Esophagus squamous epithelium (tissue), 5 donors: ENCODE measurements at places on chromosomes 1 and 21.

DNA sequence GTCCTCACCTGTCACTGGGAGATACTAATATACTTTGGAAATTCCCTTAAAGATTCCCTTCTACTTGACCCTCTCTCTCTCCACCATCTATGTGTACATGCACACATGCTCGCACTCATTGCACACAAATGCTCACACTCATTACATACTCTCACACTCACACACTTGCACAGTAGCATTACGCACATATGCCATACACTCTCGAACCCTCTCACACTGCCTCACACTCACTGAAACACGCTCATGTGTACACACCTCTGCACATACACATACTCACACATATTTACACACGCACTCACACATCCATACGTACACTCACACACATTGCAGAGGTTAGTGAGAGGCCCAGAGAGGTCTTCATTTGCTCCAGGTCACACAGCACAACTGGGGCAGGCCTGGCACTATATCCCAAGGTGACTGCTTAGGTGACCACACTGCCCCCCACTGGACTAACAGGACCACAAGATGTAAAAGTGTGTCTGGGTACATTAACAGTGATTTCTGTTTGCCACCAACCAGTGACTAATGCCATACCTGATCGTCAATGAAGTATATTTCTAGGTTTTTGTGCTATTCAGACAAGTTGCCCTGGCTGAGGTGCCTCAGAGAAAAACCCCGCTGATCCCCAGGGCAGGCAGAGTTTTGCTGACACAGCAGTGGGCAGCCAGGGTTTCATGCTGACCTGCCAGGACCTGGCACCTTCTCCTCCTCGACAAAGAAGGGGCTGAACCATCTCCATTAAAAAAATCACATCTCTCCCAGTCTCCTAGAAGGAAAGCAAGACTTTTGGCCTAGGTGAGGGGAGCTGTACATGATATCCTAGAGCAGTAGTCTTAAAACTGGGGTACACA lies 28.5 kb upstream of the CAMK1G start:
- no peak for DNase-seq

DNA sequence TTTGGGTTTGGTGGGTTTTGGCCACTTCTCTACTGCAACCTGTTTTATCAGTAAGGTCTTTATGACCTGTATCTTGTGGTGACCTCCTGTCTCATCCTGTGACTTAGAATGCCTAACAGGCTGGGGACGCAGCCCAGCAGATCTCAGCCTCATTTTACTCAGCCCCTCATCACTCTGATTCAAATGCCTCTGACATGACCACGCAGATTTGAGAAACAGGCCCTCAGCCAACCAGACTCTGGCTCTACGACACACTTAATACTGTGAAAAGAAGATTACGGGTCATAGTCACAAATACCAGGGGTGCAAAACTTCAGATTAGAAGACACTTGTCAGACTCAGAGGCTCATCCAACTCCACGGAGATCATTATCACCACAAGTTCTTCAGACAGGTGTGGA lies 28.3 kb upstream of the KIF26B start:
- DNase-seq = no peak

GRCh38 chr1:183859831-183860230 lies 54.9 kb downstream of the RGL1 start:
- no peak for DNase-seq

DNA sequence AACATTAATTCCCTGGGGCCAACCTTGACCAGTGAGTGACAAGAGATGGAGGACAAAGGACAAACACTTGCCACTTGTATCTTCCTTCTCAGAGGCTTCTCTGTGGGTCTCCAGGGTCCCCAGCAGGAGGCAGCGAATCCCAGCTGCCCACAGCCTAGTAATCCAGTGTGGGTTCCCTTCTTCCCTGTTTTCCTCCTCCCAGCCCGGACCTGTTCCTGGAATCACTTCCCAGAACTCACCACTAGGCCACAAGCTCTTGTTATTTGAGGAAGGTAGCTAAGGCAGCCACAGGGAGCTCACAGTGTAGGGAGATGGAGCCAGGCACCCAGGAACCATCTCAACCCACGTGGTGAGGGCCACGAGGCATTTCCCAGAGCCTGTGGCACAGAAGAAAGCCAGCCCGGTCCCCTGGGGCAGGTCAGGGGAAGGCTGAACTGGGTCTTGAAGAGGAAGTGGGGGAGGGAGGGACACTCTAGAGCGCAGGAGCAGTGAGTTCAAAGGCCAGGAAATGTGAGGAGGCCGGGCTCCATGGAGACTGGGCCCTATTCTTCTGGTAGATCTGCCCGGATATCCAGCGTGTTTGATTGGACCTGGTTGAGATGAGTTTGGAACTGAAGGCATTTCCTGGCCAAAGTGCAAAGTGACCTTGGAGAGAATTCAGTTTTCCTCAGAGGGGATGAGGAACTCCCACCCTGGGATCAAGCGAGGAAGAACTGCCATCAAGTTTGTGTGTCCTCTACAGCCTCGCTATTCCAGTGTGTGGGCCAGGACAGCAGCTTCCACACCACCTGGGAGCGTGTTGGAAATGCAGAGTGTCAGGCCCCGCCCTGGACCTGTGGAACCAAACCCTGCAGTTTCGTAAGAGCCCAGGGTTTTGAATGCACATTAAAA lies 20.3 kb upstream of the C2CD2 start:
- DNase-seq = no peak

- no peak for DNase-seq
These were observed 54.2 kb downstream of the RGL1 start for GRCh38 chr1:183859119-183859518.
